ENCODE measurements at places on chromosomes 5 and 9.

DNA sequence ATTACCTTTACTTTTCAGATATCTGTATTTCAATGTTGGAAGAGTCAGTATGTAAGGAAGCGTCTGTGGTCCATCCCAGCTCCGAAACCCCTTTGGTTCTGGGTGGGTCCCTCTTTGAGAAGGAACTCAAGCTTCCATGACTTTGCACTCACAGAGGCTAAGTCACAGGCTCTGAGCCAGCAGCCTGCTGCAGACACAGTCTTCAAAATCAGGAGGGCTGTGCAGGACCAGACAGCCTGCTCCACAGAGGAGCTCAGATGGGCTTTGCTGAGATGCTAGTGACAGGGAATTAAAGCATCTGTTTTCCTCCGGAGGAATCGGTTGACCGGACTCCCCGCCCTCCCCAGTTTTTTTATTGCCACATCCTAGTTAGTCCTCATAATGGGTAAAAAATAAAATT is 126.4 kb upstream of the ICE1 start:
- DNase-seq = peak; percentile 46

GRCh38 chr9:107142430-107142829 is 140.6 kb upstream of the RAD23B start:
- DNase-seq = no peak

DNA sequence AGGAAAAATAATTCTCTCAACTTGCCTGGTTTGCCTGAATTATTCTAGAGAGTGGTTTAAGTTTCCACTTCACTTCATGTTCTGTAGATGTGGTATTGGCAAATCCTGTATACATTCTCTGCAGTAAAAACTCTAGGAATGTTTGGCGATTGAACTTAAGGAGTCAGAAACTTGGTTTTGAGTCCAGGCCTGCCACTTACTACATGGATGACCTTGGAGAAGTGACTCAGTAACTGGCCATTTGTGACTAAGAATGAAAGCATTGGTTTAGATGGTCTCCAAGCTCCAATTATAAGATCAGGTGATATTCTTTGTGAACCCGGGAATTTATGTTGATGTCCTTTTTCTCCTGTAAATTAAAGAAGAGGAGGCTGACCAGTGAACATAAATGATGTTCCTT is 233.8 kb downstream of the GAS1 start:
- DNase-seq = no peak

DNA sequence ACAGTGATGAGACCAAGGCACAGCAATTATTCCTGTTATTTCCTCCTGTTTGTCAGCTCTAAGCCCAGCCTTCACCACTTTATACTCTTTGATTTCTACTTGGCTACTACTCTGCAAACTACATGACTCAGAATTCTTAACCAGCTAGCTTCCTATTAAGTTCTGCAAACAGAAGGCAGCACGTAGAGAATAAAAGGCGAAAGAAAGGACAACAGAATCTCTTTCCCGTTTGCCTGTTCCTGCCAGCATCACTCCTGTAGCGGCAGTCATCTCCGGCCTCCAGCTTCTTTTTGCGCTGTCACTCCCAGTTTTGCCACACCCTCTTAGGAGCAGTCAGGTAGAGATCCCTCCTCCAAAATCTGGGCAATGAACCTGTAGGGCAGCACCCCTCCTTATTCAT is 29.9 kb downstream of the DPYSL3 start:
- no peak for DNase-seq

DNA sequence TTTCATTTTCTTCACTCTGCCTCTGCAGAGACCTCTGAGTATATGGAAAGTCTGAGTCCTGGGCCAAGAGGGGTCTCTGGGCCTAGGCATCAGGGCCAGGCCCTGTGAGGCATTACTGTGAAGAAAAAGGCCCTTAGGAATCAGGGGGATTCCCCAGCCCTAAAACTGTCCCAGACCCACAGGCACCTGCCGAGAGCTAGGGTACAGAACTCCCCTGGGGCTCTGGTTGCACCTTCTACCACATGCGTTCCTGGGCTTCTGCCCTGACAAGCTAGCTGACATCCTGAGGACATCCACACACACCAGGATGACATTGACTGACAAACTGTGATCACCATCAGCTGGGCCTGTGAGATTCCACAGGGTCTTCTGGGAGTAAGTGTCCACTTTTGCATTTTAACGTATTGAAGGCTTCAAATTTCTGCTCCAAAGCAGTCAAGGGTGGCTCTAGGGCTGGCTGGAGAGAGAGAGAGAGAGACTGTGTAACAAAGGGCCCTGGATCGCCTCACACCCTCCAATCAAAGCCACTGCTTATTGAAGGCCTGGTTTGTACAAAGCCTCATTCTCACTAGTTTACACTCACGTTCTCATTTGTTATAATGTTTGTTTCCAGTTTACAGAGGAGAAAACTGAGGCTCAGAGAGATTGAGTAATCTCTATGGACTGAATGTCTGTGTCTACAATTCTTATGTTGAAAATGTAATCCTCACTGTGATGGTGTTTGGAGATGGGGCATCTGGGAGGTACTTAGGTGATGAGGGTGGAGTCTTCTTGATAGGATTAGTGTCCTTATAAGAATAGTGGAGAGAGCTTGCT is 45.1 kb downstream of the TGFBI start:
- no peak for DNase-seq

DNA sequence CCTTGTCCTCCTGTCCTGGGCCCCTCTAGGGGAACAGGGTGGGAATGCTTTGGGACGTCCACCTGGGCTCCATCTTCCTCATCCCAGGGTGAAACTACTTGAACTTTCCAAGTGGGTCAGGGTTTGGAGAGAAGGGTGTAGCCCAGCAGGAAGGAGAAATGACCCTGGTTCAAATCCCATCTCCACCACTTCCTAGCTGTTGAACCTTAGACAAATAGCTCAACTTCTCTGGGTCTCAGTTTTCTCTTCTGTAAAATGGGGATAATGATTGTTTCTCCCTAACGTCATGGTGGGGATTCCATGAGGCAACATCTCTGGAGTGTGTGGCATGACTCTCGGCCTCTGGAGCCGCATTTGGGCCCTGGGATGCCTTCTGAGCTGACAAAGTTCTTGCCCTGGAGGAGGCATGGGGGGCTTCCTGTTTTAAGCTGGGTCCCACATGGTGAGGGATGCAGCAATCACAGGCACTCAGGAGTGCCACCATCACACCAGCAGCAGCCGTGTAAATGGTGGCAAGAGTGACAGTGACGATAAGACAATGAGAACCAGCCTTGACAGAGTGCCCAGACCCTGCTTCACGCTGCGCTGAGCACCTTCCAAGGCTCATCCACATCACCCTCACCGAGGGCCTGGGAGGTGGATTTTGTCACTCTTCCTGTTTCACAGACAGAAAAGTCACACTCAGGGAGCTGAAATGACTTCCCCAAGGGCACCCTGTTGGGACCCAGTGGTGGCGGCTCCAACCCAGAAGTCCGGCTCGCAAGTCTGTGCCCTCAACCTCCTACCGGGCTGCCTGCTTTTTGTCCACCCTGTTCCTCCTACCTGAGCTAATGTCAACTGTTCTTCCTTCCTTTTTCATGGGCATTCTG is 69.5 kb upstream of the IER5L start:
- DNase-seq = no peak

DNA sequence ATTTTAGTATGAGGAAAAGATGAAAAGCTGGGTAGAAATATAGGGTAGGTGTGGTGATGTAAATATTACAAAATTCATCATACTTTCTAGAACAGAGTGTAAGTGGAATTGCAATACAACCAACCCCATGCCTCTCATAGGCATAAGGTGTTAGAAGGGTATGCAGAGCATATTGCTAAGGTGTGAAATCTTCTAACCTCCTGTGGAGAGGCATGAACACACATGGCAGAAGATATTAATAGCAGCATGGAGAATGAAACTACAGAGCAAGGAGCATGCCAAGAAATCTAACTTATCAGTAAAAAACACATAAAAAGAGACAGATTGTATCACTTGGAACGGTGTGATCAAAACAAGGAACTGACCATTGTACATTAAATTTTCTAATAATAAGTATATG is 441.5 kb downstream of the CDH18 start:
- no peak for DNase-seq

GRCh38 chr9:105608721-105609598 is 51.0 kb downstream of the FKTN start:
- no peak for DNase-seq

GRCh38 chr9:135906291-135907005 is 898 bp downstream of the CAMSAP1 start:
- DNase-seq = no peak

GRCh38 chr5:64973215-64973614 is 204.5 kb downstream of the CWC27 start:
- no peak for DNase-seq

- peak; percentile 83 for DNase-seq
These were observed 32.4 kb upstream of the NFIB start for GRCh38 chr9:14346231-14346791.

- DNase-seq = no peak
These were observed 726 bp downstream of the DAP start for GRCh38 chr5:10760096-10760920.

- DNase-seq = no peak
These were observed 6.9 kb upstream of the MEIKIN start for GRCh38 chr5:131952301-131952857.
